GM06990 (cell line): ENCODE measurements at places on chromosomes 7 and 10.
A peak's percentile ranks its signal among the peaks of the same experiment; 100 is the strongest.

GRCh38 chr7:46215987-46216567, 295.0 kb upstream of the IGFBP3 start:
- DNase-seq: no peak

- no peak for DNase-seq
Measured at GRCh38 chr10:124829447-124830115, 28.0 kb downstream of the ABRAXAS2 start.

DNA sequence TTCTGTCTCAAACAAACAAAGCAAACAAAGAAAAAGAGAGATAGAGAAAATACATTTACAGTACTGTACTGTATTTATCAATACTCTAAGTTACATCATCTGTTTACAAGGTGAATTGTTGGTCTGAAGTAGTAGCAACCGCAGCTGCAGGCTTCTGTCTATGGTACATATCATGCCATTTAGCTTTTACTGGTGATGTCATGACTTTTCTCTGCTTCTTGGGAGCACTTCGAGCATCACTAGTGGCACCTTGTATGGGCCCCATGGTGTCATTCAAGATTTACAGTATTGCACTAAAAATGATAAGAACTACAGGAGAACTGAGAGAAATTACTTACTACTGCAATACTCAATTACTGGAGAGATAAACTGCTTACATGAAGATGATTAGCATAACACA, 826.9 kb downstream of the CNTNAP2 start:
- no peak for DNase-seq

DNA sequence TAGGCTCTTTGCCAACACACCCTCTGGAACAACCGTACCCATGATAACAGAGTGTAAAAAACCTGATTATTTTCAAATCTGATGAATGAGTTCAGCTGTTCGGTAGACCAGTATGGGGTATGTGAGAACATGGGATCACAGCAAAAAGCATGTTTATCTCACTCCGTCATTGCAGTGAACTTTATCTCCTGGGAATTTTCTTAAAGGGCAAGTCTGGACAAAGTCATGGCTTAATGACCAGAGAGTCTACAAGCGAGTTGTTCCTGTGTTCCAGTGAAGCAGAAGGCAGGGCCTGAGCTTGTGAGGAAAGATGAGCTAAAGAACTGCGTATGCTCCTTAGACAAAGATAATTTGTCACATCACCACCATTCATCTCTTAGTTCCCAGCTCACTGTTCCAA, 219.7 kb downstream of the TRIL start:
- no peak for DNase-seq

GRCh38 chr7:39085590-39086049, 107.9 kb downstream of the POU6F2 start:
- DNase-seq: no peak

- no peak for DNase-seq
Measured at GRCh38 chr10:125050383-125050782, 108.5 kb downstream of the ZRANB1 start.

DNA sequence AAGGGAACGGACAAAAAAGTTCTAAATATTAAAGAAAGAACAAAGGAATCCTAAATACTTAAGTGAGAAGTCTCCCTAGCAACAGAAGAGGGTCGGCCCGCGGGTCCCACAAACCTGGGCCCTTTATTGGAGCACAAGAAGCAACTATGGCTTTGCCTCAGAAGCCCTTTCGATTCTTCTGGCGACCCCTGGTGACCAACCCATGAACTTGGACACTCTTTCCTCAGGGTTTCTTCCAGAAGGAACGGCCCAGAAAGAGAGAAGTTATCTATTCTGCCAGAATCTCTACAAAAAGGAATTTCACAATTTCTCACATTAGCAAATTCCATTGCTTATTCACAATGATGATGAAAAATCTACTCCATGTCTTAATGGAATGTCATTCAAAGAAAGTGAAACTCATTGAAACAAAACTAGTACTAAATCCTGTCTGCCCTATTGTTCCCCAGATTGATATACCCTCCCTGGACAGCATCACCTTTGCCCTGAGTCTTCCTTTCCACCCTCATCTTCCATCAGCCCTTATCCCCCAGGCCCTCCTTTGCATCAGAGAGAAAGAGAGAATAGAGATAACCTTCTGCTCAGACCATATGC, 43.7 kb downstream of the CPVL start:
- DNase-seq: no peak

- DNase-seq: peak; percentile 52
Measured at GRCh38 chr7:157009170-157009777, 1.2 kb downstream of the MNX1 start.

GRCh38 chr7:97798046-97799019, 66.4 kb downstream of the TAC1 start:
- no peak for DNase-seq

GRCh38 chr10:86586516-86586915, 64.9 kb upstream of the WAPL start:
- DNase-seq: no peak
